ENCODE measurements at places on chromosomes 16 and 17. TPM values are rescaled to one million over a fixed set of nuclear protein-coding genes. Genes with fewer than 3 reads are reported as not detected.

The CDR2L gene
- 4.8 TPM for total RNA-seq

The MYOCD gene
- 59.5 TPM for total RNA-seq

The KRT33A gene
- total RNA-seq, result not detected

The RCVRN gene
- total RNA-seq, result 0.90 TPM

The RNU2-1 gene
- not detected for total RNA-seq

The CDK5RAP3 gene
- 77.4 TPM for total RNA-seq

The CCDC40 gene
- total RNA-seq, result 8.0 TPM

The ADAMTS18 gene
- 6.7 TPM for total RNA-seq

The SPATA33 gene
- 3.3 TPM for total RNA-seq

The ATP1B2 gene
- 4.9 TPM for total RNA-seq

The CIITA gene
- total RNA-seq, result 5.6 TPM

The TAC4 gene
- 0.63 TPM for total RNA-seq

The CD2BP2 gene
- total RNA-seq, result 20.0 TPM

The RAMP2 gene
- 16.0 TPM for total RNA-seq

The IKZF3 gene
- 1.2 TPM for total RNA-seq

The TEX19 gene
- not detected for total RNA-seq

The CCL11 gene
- 1.7 TPM for total RNA-seq

The OR1E1 gene
- not detected for total RNA-seq

The SBK1 gene
- 0.21 TPM for total RNA-seq

The CBX4 gene
- total RNA-seq, result 8.2 TPM

The DNAH9 gene
- 0.79 TPM for total RNA-seq

Measured in urinary bladder (tissue), 4 donors.